AG10803 (cell line): ENCODE measurements at places on chromosomes 6 and 20.

GRCh38 chr6:48067148-48067712 is 43.8 kb downstream of the PTCHD4 start:
- DNase-seq: peak; percentile 23

DNA sequence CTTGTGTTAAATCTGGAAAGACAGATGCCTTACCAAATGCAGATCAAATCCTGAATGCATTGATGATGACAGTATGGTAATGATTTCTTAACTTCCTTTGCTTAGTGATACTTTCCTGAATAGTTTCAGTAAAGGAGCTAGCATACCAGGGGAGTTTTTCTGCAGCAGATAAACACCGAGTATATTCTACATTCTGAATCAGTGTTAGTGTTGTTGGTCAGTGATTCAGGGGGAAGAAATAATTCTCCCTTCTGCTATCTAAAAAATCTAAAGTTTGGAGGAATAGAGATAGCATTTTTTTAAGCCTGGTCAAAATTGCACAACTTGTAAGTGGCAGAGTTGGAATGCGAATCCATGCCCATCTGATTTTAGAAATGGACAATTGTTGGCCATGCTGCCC is 512.2 kb upstream of the MARCKS start:
- peak; percentile 61 for DNase-seq

DNA sequence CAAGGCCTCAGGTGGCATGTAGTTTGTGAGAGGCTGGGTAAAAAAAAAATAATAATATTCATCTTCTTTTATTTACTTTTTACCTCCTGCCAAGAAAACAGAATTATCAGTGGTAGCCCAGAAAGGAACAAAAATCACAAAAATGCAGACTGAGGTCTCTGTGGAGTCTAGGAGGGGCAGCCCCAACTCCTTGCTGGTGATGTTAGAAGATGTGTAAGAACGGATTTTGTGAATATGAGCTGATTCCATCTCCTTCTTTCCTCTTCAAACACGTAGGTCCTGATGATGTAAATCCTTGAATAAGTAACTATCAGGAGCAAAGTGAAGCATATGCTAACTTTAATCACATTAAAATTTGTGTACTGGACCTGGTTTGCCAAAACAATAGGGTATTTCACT is 226.8 kb downstream of the EYA4 start:
- DNase-seq: no peak

GRCh38 chr6:2429460-2429859 is 184.1 kb upstream of the GMDS start:
- DNase-seq: peak; percentile 51

DNA sequence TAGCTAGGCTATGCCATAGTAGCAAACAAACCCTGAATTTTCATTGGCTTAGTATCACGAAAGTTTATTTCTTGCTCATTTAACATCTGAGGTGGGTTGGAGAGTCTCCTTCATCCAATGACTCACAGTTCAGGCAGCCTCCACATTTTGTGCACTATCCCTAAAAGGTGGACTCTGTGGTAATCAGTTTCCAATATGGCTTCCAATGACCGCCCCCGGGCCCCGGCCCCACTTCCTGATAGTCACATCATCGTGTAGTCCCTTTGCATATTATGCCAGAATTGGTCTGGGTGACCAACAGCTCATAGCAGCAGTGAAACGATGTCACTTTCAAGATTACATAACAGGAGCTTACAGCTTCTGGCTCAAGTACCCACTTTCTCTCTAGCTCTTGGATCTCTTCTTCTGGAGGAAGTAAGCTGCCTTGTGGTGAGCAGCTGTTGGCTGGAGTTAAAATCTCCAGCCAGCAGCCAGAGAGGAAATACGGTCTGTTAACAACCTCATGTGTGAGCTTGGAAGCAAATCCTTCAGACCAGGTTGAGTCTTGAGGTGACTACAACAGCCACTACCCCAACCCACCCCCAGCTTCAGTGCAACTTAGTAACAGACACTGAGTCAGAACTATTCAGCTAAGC is 7.8 kb downstream of the HCRTR2 start:
- peak; percentile 8 for DNase-seq

DNA sequence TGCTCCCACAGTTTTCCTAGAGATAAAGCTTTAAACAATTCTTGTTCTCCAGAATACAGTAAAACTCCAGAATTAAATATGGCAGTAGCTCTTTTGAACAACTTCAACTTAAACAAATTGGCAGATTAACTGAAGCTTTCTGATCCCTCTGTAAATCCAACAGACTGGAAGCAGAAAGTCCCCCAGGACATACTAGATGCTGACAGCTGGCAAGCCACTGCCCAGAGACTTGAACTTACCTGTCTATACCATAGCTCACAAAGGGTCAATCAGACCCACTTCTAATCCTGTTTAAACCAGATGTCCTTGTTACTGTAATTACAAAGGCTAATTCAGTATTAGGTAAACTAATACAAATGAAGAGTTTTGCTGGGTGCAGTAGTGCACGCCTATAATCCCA is 12.3 kb downstream of the GPLD1 start:
- DNase-seq: no peak

DNA sequence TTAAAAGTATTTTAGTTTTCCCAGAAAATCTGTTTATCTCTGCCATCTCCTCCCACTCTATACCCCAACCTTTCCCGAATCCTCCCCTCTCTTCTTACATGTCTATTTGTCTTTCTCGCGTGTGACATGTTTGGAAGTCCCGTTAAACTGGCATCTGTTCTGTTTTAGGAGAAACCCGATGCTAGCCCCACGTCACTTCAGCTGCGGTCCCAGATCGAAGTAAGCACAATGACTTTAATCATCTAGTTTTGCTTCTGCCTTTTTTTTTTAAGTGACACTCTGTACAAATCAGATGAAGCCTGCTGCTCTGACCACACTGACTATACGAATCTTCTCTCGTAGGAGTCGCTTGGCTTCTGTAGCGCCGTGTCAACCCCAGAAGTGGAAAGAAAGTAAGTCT is 97.4 kb downstream of the SASH1 start:
- peak; percentile 78 for DNase-seq

DNA sequence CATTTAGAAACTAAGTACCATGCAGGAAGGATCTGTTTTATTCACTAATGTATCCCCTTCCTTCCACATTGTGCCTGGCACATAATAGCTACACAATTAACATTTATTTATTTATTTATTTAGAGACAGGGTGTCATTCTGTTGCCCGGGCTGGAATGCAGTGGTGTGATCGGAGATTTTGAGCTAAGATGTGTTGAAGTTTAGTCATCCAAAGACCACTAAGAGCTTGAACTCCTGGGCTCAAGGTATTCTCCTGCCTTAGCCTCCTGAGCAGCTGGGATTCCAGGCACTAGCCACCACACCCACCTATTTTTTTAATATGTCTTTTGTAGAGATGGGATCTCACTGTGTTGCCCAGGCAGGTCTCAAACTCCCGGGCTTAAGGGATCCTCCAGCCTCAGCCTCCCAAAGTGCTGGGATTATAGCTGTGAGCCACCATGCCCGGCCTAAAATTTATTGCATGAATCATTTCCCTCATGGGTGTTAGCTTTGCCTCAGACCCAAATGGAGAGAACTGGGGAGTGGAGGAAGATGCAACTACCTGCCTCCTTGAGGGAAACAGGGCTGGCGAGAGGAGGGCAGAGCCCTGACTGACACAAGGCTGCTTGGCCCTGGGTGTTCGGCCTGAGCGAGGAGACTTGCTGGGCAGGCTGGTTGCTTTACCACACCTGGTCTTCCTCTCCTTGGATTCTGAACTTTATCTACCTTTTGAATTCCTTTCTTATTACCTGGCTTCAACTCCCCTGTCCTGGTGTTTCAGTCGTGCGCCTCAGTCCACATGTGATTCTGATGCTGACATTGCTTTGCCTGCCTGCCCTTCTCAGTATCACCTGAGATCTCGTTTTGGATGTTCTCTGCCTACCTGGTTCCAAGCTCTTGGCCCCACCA is 1.7 kb upstream of the DYNLT1 start:
- DNase-seq: no peak

DNA sequence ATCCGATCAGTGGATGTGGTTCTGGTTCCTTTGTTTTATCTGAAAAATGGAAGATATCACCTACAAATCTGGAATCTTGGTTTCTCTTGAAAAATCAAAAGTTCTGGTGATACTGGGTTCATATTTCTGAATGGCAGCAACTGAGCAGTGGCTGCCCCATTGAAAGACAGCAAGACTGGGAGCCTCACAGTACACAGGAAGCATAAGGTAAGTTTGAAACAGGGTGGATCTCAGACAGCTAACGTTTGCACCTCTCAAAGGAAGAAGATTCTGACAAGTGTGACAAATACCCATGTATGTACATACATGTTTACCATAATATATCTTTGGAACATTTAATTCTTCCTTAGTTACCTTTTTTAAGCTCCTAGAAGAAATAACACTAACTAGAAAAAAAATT is at the start of gene SAMD3:
SAMD3 (minus strand) TSS at position 177 of the 400 bp plus-strand sequence. CDS start 7,678 bp downstream, outside the sequence.
- no peak for DNase-seq

DNA sequence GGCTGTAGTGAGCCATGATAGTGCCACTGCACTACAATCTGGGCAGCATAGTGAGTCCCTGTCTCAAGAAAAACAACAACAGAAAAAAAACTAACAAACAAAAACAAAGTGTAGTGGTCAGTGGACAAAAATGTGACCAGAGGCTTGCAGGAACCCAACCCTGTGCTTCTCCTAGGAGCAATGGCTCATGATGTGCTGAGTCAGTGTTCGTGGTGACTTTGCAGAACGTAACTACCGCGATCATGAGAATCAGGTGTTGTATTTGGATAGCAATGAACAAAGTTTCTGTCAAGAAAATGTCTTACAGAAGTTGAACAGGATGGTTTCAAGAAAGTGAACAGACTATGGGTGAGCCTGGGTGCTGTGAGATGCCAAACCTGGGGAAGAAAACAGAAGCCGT is 18.5 kb upstream of the FOXC1 start:
- no peak for DNase-seq

- DNase-seq: peak; percentile 22
Observed at GRCh38 chr20:40512994-40513393, 176.0 kb downstream of the MAFB start.

- peak; percentile 65 for DNase-seq
Observed at GRCh38 chr6:140546640-140547039, 1172.2 kb upstream of the CITED2 start.

DNA sequence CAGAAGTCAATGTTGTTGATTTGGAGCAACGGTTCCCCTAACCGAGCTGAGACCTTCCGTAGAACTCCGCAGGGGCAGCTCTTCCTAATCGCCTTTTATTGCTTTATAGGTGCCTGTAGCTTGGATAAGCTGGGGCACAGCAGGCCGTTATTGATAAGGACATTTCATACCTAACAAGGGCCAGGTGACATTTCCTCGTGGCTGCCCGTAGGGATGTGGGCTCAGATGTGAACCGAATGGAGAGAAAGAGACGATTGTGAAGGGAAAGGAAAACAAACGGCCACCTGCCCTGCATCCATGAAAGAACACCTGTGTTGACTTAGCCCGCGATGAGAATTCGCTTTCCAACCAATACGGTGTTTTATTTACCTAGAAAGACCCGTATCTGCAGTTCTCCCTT is 53.3 kb upstream of the DACT2 start:
- no peak for DNase-seq

DNA sequence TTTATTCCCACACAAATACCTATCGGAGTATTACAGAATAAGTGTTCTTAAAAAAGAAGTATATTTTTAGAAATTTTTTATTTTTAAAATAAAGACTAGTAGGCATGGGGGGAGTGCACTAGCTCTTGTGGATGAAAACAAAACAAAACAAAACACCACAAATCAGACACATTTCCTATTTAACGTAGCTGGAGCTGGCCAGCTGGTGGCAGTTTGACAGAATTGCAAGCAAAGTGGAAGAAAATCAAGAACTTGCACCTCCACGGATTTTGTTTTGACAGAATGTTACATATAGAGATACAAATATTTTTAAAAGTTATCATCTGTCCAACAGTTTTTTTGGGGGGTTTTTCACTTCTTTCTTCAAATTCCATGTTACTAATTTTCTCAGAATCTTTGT is 63.6 kb upstream of the SNRPB2 start:
- no peak for DNase-seq

GRCh38 chr20:16346956-16347355 is 226.3 kb downstream of the KIF16B start:
- no peak for DNase-seq

DNA sequence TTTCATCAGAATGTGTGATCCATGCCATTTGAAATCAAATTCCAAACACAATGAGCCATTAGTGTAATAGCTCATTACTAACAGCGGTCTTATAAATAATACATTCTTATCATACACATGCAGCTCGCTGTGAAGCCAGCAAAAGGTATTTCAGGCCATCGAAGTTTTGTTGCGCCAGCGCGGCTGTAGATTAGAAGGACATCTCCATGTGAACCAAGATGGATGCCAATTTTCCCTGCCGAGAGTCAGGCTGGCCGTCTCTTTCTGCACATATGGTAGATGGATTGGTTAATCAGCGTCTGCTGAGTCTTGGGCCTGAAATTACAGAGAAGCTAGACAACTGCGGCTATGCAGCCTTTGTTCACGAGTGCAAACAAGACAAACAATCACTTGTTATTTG is 44.1 kb downstream of the CFAP61 start:
- peak; percentile 61 for DNase-seq

- no peak for DNase-seq
Observed at GRCh38 chr20:31979713-31980426, 11.9 kb downstream of the XKR7 start.

DNA sequence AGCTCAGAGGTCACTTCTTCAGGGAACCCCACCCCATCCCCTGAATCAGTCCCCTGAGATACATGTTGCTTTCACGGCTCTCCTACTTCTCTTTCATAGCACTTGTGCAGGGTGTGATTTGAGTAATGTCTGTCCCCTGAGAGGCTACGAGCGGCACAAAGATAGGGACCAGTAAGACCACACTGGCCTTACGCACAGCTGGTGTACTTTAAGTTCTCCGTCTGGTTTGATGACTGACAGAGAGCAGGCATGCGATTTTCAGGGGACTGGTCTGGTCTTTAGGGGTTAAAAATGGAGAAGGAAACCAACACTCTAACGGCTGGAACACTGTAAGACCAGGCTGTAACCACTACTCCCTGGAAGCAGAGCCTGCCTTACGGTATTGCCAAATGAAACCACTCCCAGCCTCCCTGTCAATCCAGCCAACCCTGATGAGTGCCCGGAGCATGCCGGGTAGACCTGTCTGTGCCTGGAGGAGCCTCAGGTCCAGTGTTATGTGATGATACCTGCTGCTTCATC is 47.1 kb downstream of the ELMO2 start:
- DNase-seq: no peak

DNA sequence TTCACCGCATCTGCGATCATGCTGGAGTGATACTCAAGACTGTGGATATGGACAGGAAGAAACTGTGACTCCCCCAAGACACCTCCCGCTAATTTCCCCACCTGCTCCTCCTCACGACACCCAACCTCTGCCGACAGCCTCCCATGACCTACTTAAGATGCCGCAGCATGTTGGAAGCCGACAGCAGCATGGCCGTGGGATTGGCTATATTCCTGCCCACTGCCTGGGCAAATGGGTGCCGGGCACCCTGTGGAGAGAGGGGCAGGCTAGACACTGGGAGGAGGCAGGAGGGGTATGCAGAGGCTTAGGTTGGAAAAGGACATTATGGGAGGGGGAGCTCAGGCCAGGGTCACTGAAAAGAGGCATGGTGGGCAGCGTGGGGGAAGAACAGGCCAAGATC is 4.5 kb downstream of the IDH3B start:
- no peak for DNase-seq
